Activated T-cell treated with anti-CD3 and anti-CD28 coated beads, Interleukin-2, amount 50 U/mL, for 1 hour (primary cell): ENCODE measurements at places on chromosomes 12 and 14.

GRCh38 chr14:61003571-61003970 is 22.5 kb downstream of the SLC38A6 start:
- no peak for DNase-seq

- no peak for DNase-seq
Observed at GRCh38 chr14:28751467-28752058, 15.0 kb upstream of the FOXG1 start.

- no peak for DNase-seq
Observed at GRCh38 chr12:46266382-46266791, 2.5 kb downstream of the SLC38A1 start.

- DNase-seq = no peak
Observed at GRCh38 chr12:78698747-78699146, 165.8 kb upstream of the SYT1 start.

DNA sequence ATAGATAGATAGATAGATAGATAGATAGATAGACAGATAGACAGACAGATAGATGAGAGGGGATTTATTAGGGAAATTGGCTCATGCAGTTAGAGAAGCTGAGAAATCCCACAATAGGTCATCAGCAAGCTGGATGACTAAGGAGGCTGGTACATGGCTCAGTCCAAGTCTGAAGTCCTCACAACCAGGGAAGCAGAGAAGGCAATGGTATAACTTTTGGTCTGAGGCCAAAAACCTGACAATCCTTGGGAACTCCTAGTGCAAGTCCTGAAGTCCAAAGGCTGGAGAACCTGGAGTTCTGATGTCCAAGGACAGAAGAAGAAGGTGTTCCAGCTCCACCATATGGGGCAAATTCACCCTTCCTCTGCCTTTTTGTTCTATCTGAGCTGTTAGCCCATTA is 517.6 kb upstream of the ATP2B1 start:
- DNase-seq = no peak

GRCh38 chr12:83390186-83390585 is 703.5 kb downstream of the TMTC2 start:
- no peak for DNase-seq

DNA sequence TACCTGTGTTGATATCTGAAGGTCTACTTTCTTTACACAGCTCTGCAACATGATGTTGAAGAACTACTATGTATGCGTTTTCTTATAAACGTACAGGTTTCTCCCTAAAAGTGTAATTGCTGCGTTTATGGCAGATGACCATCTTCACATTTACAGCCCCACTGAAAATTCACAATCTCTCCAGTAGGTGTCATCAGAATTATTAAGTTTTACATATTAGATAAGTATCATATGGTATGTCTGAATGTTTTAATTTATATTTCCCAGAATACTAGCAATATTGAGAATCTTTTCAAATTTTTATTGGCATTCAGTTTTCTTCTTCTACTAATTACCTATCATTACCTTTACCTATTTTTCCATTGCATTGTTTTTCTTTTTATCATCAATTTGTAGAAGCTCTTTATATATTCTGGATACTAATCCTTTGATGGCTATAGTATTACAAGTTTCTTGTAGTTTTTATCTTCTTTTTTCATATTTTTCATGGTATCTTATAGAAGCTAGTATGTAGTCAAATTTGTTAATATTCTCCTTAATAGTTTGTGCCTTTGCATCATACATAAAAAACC is 123.5 kb downstream of the CAPZA3 start:
- DNase-seq = no peak

- no peak for DNase-seq
Observed at GRCh38 chr12:57158186-57158585, 10.8 kb upstream of the LRP1-AS start.

GRCh38 chr12:128026696-128027574 is 240.0 kb upstream of the TMEM132C start:
- DNase-seq = no peak

- DNase-seq = no peak
Observed at GRCh38 chr14:102479107-102479506, 30.5 kb downstream of the ANKRD9 start.

GRCh38 chr12:53495903-53496751 is 3.1 kb downstream of the MAP3K12 start:
- DNase-seq = no peak

- DNase-seq = no peak
Observed at GRCh38 chr12:110269622-110270124, 11.4 kb upstream of the ATP2A2 start.

DNA sequence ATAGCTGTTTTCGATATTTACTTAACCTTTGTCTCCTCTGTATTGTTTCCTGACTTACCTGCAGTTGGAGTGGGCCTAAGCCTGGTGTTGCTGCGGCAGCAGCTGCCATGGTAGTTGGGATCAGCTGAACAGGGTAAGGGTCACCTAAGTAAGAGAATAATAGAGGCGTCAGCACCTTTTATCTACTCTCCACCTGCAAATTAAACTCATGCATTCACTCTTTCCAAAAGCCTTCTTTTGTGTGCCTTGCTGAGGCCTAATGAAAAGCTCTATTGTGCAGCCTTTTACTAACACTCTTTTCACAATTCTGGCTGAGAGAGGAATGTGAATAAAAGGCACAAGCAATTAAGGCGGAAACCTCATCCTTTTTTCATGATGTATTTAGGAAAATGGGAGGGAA is 308.7 kb downstream of the SOX5 start:
- no peak for DNase-seq

DNA sequence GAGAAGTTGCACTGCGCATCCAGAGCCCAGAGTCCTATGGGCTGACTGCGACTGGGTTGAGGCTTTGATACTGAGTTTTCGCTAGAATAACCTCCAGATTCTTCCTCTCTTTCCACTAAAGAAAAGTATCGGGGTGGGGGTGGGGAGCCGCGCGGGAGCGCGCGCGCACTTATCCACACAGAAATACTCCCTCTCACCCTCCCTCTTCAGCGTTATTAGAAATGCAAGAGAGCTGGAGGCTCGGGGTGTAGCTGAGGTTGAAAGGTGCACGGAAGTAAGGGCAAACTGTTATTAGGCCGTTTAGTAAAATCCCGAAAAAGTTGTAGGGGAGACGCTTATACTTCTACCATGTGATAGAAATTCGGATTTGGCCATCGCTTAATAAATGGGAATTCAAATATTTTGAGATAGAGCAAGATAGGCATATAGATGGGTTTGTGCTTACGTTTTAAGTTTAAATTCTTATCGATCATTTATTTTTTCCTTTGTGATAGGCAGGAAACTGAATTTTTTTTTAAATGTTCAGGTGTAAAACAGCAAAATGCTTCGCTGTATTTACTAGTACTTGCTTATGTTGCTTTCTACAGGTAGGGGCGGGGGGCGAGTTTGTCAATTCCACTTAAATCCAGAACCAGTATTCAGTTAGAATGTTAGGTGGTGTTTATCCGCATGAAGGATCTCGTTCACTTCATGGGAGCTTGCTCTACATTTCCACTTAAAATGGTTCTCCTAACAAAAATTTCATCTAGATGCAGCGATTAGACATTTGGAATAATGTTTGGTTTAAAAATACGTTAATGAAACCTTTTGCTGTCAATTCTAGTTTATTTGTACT is 1.1 kb downstream of the ARHGAP5 start:
- peak; percentile 49 for DNase-seq

- DNase-seq = no peak
Observed at GRCh38 chr12:42213023-42213422, 25.0 kb downstream of the YAF2 start.

- no peak for DNase-seq
Observed at GRCh38 chr12:46990211-46990610, 89.2 kb upstream of the PCED1B start.

- DNase-seq = no peak
Observed at GRCh38 chr12:107560165-107560898, 125.3 kb upstream of the PWP1 start.

DNA sequence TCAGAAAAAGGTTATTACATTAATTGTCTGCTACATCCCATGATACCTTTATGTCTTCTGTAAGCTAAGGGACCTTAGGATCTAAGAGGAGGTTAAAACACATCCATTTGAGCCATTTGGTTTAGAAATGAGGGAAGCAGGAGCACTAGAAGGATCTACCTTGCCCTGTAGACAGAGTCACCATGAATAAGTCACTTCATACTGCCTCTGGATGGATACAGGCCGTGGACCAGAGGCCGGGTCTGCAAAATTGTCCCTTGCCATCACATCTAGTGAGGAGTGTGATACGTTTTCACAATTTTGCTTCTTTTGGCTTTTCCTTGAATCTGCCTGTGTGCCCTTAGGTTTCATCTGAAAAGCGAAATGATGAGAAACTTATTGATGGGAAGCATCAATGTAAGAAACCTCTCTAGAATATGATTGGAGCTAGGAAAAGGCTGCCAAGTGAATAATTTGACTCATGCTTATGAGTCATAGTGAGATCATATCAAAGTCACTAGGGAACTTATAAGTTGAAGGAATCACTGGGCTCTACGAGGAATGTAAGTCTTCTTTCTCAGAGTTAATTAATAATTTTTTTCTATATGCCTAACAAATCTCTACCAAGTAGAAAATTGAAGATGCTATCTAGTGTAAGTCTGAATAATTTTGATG is 10.8 kb downstream of the GLRX5 start:
- no peak for DNase-seq

GRCh38 chr12:106984588-106985137 is 2.3 kb downstream of the MTERF2 start:
- no peak for DNase-seq

- DNase-seq = no peak
Observed at GRCh38 chr12:105523164-105524057, 192.9 kb downstream of the C12orf75 start.
